Left cardiac atrium (tissue), 4 donors: ENCODE measurements at places on chromosomes 16 and 17. TPM values are rescaled to one million over a fixed set of nuclear protein-coding genes. Genes with fewer than 3 reads are reported as not detected.

DNA sequence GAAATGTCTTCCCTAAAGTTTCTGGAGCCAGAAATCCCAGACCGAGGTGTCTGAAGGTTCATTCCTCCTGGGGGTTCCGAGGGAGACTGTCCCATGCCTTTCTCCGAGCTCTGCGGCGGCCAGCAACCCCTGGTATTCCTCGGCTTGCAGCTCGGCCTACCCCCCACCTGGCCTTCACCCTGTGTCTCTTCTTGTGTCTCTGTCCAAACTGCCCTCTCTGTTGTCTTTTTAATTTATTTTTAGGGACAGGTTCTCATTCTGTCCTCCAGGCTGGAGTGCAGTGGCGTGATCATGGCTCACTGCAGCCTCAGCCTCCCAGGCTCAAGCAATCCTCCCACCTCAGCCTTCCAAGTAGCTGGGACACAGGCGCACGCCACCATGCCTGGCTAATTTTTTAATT, 211.7 kb downstream of the SEC14L1 start:
- DNase-seq, result no peak

DNA sequence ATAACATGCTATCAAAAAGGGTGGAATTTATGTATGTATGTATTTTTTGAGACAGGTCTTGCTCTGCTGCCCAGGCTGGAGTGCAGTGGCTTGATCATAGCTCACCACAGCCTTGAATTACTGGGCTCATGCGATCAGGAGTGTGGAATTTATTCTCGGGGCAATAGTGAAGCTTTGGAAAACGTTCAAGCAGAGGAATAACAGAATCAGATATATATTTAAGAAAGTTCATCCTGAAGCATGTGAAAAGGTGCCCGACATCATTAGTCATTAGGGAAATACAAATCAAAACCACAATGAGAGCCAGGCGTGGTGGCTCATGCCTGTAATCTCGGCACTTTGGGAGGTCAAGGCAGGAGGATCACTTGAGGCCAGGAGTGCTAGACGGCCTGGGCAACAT, 7.7 kb upstream of the ITGAE start:
- no peak for DNase-seq

GRCh38 chr16:87306516-87306915, 10.7 kb downstream of the C16orf95 start:
- no peak for DNase-seq

GRCh38 chr17:4913994-4914393, 11.1 kb upstream of the CHRNE start:
- no peak for DNase-seq

DNA sequence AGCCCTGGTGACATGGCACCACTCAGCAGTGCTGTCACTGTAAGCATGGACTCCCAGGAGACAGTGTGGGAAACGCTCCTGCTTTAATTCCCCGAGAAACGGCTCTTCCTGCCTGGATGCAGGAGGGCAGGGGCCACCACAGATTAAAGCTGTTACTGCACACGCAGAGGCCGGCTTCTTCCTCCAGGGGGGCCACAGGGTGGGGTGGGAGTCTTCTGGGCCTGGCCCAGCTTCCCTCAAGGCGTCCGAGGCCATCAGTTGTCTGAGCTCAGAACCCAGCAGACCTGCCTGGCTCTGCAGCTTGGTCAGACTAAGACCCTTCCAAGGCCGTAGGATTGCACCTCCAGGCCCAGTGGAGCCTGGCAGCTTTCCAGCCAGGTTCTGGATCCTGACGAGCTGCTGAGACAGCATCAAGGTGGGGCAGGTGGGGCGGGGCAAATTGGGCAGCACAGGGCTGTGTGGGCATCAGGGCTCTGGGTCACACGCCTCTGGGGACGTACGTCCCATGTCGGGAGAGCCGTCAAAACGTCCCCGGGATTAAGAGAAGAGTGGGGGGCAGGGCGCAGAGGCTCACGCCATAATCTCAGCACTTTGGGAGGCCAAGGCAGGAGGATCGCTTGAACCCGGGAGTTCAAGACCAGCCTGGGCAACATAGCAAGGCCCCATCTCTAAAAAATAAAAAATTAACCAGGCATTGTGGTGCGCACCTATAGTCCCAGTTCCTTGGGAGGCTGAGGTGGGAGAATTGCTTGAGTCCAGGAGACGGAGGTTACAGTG, 5.0 kb upstream of the CAPN15 start:
- no peak for DNase-seq

DNA sequence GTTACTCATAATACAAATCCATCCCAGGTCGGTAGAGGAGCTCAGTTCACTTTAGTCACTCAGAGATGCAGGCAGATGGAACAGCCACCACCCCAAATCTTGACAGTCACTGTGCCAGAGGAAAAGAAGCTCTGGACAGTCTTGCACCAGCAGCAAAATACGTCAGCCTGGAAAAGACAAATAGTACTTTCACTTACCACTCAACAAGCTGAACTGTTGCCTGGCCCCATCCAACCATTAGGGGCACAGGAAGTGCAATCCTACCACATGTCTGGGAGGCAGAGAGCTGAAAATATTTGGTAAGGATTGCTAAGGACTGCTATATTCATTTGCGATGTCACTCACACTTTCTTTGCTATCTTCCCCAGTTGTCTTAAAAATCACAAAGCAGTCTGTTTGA, 239.1 kb upstream of the TOX3 start:
- no peak for DNase-seq

DNA sequence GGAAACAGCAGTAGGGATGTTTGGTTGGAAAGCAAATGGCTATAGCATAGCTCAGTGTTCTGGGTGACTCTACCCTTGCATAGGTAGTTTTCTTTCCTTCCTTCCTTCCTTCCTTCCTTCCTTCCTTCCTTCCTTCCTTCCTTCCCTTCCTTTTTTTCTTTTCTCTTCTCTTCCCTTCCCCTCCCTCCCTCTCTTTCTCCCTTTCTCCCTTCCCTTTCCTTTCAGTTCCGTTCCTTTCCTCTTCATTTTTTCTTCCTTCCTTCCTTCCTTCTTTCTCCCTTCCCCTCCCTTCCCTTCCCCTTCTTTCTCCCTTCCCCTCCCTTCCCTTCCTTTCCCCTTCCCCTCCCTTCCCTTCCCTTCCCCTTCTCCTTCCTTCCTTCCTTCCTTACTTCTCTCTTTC, 31.3 kb downstream of the GDE1 start:
- no peak for DNase-seq

DNA sequence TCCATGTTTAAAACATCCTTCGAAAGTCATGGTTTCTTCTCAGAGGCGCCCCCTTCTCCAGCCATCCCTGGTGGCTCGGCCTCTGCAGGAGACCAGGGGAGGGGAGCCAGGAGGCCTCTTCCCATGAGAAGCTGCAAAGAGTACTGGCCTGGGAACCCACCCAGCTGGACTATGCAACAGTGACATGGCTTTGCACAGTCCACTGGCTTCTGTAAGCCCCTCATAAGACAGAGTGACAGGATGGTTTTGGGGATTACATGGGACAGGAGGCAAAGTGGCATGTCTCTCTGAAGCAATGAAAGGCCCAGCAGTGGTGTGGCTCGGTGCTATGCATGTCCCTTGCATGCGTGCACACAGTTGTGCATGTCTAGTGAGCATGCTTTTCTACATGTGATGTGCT, 99.5 kb downstream of the C16orf78 start:
- no peak for DNase-seq

DNA sequence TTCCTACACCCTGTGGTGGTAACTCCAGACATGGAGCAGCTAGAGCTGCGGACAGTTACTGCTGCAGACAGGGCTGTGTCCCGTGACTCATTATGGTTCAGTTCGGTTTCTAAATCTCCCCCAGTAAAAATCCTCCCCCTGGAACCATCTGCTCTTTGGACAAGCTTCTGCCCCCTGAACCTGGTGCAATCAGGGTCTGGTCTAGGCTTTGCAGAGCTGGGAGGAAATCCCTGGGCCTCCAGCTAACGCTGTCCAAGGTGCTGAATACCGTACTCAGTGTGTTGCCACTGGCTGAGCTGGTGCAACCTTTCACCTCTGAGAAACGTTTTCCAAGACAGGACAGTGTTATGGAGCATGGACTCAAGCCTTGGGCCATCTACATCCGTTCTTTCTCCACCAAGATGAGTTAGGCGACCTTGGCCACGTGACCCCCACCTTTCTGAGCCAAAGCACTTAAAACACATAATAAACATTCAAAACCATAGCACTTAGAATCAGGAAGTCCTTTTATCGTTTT, 142.0 kb downstream of the CPPED1 start:
- DNase-seq, result no peak

GRCh38 chr16:68951991-68952877, 108.9 kb downstream of the TANGO6 start:
- DNase-seq, result no peak

DNA sequence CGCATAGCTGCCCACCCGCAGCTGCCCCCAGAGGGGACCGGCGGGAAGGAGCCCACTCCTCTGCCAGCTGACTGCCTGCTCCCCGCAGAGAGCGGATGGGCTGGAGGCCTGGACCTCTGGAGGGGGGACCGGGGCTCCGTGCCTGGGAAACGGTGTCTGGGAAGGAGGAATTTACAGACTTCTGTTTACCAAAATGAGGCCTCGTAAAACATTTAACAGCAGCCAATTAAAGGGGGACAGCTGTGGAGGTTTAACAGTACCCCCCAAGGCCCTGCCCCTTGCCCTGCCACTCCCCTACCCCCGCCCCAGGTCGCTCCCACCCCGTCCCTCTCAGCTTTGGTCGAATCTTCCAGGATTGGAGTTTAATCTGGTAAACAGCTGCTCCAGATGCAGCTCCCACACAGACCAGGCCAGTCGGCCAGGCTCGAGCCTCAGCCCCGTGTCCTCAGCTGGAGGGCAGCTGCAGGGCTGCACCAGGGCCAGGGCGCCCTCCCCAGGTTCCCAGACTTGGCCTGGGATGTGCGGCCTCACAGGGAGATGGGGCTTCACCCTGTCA, 41.1 kb downstream of the BAHCC1 start:
- DNase-seq, result no peak

DNA sequence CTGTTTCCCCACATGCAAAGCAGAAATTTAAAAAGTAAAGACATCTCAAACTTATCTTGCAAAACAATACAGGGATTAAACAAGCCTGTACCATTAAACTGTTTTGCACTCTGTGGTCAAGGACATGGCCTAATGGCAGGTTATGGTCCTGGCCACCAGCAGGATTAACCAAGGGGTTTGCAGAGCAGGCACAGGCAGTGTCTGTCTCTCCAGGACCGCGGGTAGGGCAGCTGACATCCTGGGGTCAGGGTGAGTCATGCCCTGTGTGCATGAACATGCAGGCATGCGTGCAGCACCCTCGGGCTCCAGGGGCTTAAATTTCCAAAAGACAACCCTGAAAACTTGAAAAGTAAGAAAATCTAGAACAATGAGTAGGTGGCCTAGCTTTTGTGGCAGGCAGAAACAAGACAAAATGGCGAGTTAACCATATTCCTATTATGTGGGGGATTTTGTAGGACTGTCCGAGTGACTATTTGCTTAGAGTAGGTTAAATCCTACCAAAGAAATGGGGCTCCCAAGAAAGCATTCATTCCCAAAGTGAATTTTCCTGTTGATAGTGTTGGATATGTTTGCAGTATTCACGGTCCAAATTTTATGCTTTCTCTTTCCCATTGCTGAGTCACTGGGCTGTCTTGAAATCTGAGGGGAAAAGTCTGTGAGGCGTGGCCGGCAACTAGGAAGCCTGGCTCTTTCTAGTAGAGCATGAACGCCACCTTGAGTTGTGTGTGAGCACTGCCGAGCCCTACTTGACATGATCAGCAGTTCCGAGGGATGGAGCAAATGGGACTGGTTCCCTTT, 158.4 kb upstream of the FAM20A start:
- peak; percentile 90 for DNase-seq

DNA sequence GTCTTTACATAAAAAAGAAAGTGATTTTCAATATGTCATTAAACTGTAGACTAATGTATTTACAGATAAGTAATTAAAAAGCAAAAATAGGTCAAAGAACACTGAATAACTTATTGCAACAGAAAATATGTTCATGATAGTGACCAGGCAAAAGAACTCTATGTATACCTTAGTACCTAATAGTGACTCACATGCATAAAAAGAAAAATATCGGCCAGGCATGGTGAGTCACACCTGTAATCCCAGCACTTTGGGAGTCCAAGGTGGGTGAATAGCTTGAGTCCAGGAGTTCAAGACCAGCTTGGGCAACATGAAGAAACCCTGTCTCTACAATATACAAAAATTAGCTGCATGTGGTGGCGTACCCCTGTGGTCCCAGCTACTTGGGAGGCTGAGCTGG, 33.0 kb upstream of the TOM1L1 start:
- no peak for DNase-seq

DNA sequence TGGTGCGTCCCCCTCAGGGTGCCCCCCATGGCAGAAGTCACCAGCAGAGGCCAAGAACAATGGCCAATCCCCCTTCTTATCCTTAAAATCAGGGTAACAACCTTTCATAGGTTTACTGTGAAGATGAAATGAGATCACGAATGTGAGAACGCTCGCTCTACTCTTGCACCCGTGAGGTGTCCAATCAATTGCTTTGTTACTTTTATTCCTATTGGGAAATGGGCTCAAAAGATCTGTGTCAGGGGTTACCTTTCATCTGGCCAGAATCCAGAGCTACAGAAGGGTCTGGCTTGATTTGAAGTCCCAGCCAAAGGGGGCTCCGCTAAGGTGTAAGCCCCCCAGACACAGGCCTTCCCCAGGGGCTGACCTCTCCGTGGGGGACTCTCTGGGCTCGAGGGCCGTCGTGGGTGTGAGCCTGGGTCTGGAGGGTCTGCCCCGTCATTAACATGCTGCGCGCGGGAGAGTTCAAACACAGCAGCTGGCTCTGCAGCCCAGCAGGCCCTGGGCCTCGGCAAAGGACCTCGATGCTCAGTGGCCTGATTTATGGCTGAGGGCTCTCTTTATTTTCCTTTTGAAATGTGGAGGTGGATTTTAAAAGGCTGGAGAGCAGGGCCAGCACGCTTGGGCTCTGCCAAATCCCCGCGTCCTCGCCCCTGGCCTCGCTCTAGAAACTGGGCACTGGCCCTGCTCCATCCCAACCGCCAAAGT, 10.4 kb downstream of the ABR start:
- DNase-seq, result no peak

DNA sequence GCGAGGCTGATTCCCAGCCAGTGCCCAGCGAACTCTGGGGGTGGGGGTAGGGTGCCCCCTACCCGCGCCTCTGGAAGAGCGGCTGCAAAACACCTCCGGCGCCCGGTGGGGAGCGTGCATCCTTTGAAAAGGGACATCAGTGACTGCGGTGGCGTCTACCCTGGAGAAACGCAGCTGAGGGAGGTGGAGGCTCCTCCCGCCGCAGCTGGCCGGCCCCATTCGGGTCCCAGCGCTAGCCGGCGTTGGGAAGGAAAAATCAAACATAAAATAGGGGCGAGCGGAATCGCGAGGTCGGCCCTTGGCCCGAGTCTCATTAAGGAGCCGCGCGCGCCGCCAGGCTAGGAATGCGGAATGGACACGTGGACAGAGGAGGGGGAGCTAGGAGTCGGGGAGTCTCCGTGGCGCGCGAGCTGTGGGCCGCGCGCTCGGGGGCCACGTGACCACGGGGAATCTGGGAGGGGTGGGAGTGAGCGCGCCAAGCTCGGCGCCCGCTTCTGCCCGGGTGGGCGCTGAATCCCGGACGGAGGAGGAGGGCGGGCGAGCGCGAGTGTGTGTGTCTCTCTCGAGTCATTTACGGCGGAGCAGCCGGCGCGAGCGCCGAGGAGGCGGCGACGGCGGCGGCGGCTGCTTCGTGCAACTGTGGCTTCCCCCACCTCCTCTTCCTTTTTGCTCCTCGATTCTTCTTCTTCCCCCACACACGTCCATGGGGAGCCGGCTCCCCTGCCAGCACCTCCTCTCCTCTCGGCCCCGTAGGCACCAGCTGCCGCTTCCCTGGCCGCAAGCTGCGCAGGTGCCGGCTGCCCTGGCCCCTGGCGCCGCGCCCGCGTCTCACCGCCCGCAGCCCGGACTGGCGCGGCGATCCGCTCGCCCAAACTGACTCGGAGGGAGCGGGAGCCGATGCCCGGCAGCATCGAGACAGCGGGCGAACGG, at the start of gene TMEM132E:
Gene TMEM132E, plus strand, starts transcription at position 566 of the 930 bp plus-strand sequence. CDS start 1,495 bp downstream, outside the sequence.
- DNase-seq, result peak; percentile 54

Gene TMIGD1
- total RNA-seq, result not detected

Gene GAST
- not detected for total RNA-seq

Gene PMFBP1
- total RNA-seq, result 0.42 TPM

Gene CDC42EP4
- total RNA-seq, result 44.9 TPM

Gene NPIPA3
- total RNA-seq, result 0.77 TPM
